ENCODE measurements at places on chromosomes 11 and 22. TPM values are rescaled to one million over a fixed set of nuclear protein-coding genes. Genes with fewer than 3 reads are reported as not detected.

Gene TLCD5
- total RNA-seq = 3.8 TPM

Gene GLB1L2
- 4.3 TPM for total RNA-seq

Gene POU2AF1
- total RNA-seq = not detected

Gene RNF26
- 3.0 TPM for total RNA-seq

Gene PKP3
- 1.7 TPM for total RNA-seq

Gene FOLR2
- total RNA-seq = not detected

Gene RGL4
- total RNA-seq = not detected

Gene CNTF
- total RNA-seq = 1.6 TPM

Gene HBG1
- not detected for total RNA-seq

DNA sequence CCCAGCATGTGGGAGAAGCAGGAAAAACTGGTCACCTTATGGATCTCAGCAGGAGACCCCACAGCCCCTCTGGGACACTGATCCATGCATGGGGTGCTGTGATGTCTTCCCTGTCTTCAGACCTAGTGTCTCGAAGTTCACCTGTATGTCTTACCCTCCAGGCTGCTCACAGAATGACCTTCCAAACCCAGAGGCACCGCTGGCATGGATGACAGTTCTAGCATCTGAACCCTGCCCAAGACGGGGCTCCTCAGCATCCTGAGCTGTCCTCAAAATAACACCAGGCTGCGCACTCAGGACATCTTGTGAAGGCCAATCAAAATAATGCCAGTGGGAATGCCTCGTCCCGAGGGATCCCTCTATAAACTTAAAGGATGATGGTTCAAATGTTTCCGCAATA, 824.9 kb downstream of the TBC1D22A start:
- DNase-seq = no peak

GRCh38 chr11:134561331-134561720, 149.3 kb upstream of the B3GAT1 start:
- no peak for DNase-seq

DNA sequence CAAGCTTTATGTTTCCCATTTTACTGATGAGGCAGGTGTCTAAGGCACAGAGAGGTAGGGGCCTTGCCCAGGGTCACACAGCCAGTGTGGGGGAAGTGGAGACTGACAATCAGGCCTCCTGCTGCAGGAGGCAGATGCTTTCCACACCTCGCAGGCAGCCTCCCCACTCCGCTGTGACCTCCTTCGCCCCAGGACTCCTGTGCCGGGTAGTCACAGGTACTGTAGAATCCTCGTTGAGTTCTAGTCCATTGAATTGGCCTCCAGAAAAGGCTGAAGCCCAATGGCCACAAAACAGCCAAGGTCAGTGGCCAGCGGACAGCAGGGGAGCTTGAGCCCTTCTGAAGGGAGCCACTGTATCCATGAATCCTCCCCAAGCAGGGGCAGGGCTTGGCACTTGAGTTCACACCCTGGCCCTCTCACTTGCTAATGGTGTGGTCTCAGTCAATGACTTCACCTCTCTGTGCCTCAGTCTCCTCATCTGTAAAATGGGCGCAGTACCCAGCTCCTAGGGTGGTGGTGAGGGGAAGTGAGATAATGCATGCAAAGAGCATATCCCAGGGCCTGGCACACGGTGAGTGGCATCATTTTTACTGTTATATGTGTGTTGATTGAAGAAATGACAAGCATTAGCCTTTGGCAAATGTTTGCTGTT, 1.1 kb upstream of the FXYD2 start:
- DNase-seq = no peak

DNA sequence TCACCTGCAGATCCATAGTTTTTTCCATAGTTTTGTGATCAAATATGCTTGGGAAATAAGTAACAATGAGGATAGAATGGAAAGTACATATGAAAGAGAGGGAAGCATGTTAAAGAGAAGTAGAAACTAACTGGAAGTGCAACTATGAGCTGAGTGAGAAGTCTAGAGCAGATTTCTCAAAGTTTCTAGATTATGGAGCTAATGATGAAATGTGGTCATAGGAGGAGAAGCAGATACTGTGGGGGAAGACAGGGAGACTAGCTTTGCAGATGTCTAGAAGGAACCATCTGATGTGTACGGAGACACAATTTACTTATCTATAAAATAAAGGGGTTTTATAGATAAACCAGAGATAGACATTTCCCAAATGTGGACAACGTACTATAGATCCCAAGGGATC, 37.1 kb downstream of the RELT start:
- no peak for DNase-seq

DNA sequence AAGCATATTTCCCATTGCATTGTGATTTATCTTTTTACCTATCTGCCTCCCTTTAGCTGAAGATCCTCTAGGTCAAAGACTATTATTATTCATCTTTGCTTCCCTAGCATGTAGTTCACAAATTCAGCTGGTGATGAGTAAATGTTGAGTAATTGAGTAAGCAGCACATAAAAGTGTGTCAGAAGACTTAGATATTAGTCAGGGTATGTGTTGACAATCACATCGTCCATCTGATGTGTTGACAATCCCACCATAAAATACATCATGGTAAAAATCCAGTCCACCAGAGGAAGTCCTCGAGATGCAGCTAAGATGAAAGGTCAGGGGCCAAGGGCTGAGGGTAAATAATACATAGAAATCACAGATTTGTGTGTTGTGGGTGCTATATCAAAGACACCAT, 22.9 kb upstream of the ABTB2 start:
- DNase-seq = peak; percentile 85

- peak; percentile 97 for DNase-seq
Observed at GRCh38 chr11:110196241-110196754, 100.1 kb downstream of the RDX start.

DNA sequence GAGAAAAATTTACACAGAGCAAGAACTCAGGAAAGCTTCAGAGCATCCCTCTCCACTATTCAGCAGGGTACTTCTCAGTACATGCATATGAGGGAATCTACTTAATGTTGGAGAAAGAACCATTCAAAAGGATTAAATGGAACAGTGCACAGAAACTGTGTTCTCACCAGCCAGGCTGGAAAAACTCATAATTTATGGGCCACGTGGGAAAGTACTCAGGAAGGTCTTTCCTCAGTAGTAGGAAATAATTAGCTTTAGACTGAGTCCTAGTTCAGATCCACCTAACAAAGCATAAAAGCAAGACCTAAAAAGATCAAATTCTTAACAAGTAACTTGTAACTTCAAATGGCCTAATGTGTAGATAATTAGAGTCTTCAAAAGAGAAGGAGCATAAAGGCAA, 134.0 kb downstream of the FAM76B start:
- peak; percentile 36 for DNase-seq

- DNase-seq = peak; percentile 88
Observed at GRCh38 chr11:17541330-17541885, 2.8 kb downstream of the USH1C start.

GRCh38 chr11:65482306-65482850, 16.5 kb upstream of the MALAT1 start:
- peak; percentile 23 for DNase-seq

DNA sequence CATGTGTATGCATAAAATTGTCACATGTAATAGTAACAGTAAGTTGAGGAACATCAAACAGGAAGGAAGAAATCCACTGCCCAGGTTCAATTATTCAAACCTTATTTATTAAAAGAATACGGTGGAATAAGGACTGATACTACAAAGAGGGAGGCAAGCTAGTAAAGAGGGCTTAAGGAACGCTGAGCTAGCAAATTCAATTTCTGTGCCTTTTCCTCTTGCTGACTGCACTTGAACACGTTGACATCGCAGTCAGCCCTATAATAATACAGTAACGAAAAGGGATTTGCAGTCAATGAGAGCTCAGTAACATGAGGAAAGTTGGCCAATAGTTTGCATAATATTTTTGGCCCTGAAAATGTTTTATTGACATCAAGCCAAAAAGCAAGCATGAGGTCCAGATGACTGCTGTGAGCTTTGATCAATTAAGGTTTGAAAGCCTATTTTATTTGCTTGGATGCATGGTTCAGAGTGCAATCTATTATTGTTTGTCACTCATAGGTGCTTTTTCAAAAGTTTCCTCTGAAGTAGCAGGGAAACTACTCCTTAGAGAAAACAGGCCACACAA, 861.8 kb downstream of the LRRC4C start:
- DNase-seq = no peak

- no peak for DNase-seq
Observed at GRCh38 chr11:57460758-57461749, 726 bp downstream of the RTN4RL2 start.

Measured in renal cortical epithelial cell (primary cell).